Muscle of leg (tissue), 16 donors: ENCODE measurements at places on chromosomes 1 and 21. TPM values are rescaled to one million over a fixed set of nuclear protein-coding genes. Genes with fewer than 3 reads are reported as not detected.

The CR1 gene
- polyA plus RNA-seq, result 1.1 TPM

- H3K4me3 ChIP-seq, result no peak overlapping the region
- no peaks in the 10 kb centered on the region for H3K4me1 ChIP-seq
- no peak overlapping the region for H3K27ac ChIP-seq
These were observed 176.6 kb downstream of the GRIK3 start for GRCh38 chr1:36857754-36858153.

The SPRR2E gene
- not detected for polyA plus RNA-seq

The LRRC47 gene
- polyA plus RNA-seq, result 47.7 TPM

GRCh38 chr1:156336242-156336641 lies 1.9 kb downstream of the CCT3 start:
- peaks cover 34% of the 10 kb centered on the region for H3K36me3 ChIP-seq
- no peak for DNase-seq
- H3K27me3 ChIP-seq, result no peaks in the 10 kb centered on the region
- no peak overlapping the region for H3K4me3 ChIP-seq

- H3K4me3 ChIP-seq, result peak overlapping the region; percentile 68
- peaks cover 36% of the 10 kb centered on the region for H3K36me3 ChIP-seq
- peaks cover 26% of the 10 kb centered on the region for H3K4me1 ChIP-seq
- H3K27me3 ChIP-seq, result no peaks in the 10 kb centered on the region
These were observed 1.2 kb downstream of the ELOVL1 start for GRCh38 chr1:43366601-43367025.

GRCh38 chr1:109765896-109766615 lies 2.3 kb upstream of the EPS8L3 start:
- H3K4me1 ChIP-seq, result peaks cover 11% of the 10 kb centered on the region
- H3K4me3 ChIP-seq, result no peak overlapping the region
- no peak overlapping the region for H3K27ac ChIP-seq
- no peak for DNase-seq
- H3K36me3 ChIP-seq, result no peaks in the 10 kb centered on the region
- peaks cover 2% of the 10 kb centered on the region for H3K27me3 ChIP-seq

The HCRTR1 gene
- polyA plus RNA-seq, result 0.26 TPM

The NMNAT2 gene
- 0.94 TPM for polyA plus RNA-seq

DNA sequence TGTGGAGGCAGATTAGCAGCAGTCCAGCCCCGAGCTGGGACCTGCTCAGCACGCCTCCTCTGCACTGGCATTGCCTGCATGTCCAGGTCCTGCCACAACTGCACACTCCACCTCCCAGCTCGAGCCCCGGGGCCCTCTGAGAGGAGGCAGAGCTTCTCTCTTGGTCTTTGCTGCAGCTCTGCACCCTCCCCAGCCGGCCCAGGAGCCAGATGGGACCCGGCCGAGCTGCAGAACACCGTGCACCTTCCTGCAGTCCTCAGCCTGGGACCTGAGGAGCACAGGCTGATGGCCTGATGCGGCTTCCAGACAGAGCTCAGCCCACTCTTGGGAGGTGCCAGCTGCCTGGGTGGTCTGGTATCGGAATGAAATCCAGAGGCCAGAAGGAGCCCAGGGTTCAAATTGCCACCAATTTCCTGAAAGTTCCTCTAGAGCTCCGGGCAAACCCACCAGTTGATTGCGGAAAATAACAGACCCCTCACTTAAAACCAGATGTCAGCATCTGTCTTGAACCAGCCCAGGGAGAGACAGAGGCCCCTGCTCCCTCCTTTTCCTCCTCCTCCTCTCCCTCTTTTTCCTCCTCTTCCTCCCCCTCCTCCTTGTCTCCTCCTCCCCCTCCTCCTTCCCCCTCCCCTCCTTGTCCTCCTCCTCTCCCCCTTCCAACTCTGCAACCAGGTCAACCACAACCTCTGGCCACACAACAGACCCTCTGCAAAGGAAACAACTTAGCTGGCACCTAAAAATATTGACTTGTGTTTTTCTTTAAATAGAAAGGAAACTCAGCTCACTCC lies 10.6 kb upstream of the SPSB1 start:
- no peak overlapping the region for H3K27ac ChIP-seq
- H3K27me3 ChIP-seq, result peaks cover 10% of the 10 kb centered on the region
- no peaks in the 10 kb centered on the region for H3K36me3 ChIP-seq
- H3K4me1 ChIP-seq, result peaks cover 31% of the 10 kb centered on the region
- H3K4me3 ChIP-seq, result no peak overlapping the region

The LCA5L gene
- polyA plus RNA-seq, result 0.93 TPM

DNA sequence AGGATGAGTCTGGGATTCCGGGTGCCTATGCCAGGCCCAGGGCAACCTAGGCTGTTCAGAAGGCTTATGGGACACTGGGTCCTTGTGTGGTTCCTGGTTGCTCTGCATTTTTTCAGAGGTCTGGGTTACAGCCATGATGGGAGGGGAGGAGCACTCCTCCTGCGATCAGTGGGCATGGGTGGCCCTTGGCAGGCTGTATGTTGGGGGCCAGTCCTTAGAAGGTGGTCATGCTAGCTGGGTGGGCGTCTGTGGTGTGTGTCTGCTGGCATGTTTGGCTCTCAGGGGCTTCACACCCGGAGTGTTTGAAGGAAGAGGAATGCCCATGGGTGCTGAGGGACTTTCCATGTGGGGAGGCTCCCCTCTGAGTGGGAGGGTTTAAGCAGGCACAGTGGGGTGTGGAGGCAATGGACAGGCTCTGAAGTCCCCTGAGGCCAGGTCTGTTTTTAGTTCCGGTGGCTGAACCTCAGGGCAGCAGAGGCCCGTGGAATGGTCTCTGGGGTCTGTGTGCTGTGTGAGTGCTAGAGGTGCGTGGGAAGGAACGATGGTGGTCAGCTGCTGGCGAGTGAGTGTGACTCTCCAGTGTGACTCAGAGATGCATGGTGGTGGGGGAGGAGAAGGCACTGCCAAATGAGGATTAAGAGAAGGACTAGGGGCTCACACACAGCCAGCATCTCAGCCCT lies 25.3 kb downstream of the CACNA1E start:
- no peaks in the 10 kb centered on the region for H3K36me3 ChIP-seq
- H3K27me3 ChIP-seq, result peaks cover 2% of the 10 kb centered on the region
- DNase-seq, result no peak
- H3K27ac ChIP-seq, result no peak overlapping the region

- H3K27me3 ChIP-seq, result no peaks in the 10 kb centered on the region
- no peak overlapping the region for H3K4me3 ChIP-seq
- H3K36me3 ChIP-seq, result peaks cover 9% of the 10 kb centered on the region
- no peak for DNase-seq
- H3K27ac ChIP-seq, result no peak overlapping the region
These were observed 109.6 kb downstream of the SLC5A9 start for GRCh38 chr1:48332115-48332514.

- H3K27me3 ChIP-seq, result no peaks in the 10 kb centered on the region
- no peak overlapping the region for H3K27ac ChIP-seq
- no peak for DNase-seq
- no peaks in the 10 kb centered on the region for H3K4me1 ChIP-seq
- no peak overlapping the region for H3K4me3 ChIP-seq
These were observed 91.1 kb upstream of the UBE2U start for GRCh38 chr1:64112281-64112680.
